Smooth muscle cell of the brain vasculature (primary cell): ENCODE measurements at places on chromosomes 1 and 21.

GRCh38 chr1:178937695-178938094 is 66.8 kb upstream of the ANGPTL1 start:
- no peak for DNase-seq

GRCh38 chr1:1435106-1435903 is at the start of gene VWA1:
VWA1 (plus strand) TSS chr1:1435690; CDS start chr1:1435749, 59 bp downstream.
- DNase-seq = no peak

DNA sequence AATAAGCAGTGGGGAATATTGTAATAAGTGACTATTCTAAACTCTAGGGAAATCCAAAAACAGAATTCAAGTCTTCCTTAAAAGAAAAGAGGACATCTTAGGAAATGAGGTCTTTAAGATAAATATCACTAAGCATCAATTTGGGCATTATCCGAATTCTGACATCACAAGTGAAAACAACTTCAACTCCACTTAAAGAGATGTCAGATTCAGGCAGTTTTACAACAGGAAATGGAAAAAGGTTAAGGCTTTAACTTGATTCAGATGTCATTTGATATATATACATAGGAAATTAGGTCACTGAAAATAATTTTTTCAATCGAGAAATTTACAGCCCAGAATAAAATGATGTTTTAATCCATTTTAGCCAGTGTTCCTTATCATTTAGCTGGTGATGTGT is 435.4 kb downstream of the SETD4 start:
- DNase-seq = no peak

DNA sequence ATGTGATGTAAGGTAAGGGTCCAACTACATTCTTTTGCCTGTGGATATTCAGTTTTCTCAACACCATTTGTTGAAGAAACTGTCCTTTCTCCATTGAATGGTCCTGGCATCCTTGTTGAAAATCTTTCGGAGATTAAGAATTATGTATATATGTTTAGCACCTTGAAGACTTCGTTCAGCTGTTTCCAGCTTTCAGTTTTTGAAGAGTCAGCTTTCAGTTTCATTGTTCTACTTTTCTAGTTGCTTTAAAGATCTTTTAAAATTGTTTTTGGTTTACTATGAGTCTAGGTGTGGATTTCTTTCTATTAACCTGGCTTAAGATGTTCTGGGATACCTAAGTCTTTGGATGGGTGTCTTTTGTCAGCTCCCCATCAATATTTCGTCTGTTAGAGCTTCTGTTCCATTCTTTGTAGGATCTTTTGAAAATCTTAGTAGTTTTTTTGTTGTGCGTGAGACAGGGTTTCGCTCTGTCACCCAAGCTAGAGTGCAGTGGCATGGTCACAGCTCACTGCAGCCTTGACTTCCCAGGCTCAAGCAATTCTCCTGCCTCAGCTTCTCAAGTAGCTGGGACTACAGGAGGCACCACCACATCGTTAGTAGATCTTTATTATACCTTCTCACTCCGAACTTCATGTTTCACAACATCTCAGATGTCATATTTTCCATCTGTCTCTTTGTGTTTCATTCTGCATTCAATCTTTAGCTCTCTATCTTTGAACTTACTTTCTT is 353.5 kb upstream of the B3GALT2 start:
- no peak for DNase-seq

DNA sequence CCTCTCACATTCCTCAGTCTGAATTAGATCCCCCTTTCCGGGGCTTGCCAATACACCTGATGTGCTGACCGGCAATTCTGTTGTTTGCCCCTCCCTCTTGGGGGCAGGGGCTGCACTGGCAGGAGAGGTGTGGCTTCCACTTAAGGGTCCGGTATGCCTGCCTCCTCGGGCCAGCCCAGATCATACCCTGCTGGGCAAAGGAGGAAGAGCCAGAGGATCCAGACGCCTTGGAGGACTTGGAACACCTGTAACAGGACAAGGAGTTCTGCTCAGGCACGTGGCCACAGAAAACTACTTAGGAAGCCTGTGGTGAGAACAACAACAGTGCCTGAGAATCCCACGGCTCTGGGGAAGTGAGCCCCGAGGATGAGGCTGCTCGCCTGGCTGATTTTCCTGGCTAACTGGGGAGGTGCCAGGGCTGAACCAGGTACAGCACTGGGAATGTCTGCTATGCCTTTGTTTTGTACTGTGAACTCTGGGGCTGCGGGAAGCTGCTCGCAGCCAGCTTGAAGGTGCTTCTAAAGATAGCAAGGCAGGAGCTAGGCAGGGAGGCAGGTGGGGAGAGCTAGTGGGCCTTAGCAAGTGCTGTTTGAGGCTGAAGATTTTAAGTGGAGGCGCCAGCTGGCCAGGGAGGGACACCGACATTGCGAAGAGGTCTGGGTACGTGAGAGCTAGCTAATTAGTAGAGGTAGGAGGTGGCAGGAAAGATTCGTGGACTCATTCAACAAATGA is at the start of gene SMPDL3B:
Gene SMPDL3B, plus strand, starts transcription at position 183 of the 732 bp plus-strand sequence. Its CDS starts 184 bp downstream, at position 367.
- DNase-seq = no peak

DNA sequence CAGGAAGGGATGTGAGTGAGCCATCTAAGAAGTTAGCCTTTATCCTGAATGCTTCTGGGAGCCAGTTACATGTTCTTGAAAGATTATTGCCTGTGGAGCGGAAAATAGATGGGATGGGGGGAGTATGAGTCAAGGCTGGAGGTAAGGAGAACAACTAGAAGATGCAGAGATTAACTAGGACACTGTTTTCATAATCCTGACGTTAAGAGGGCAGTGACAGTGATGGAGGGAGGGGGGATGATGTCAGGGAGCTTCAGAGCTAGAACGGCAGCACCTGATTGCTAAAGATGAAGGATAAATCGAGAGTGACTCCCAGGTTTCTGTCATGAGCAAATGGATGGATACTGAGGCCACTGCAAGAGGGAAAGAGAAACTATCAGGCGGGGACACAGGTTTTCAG is 10.0 kb upstream of the RCSD1 start:
- DNase-seq = no peak

GRCh38 chr1:2436876-2437275 is 24.5 kb upstream of the PEX10 start:
- DNase-seq = no peak
